ENCODE measurements at places on chromosomes 6 and 20.

DNA sequence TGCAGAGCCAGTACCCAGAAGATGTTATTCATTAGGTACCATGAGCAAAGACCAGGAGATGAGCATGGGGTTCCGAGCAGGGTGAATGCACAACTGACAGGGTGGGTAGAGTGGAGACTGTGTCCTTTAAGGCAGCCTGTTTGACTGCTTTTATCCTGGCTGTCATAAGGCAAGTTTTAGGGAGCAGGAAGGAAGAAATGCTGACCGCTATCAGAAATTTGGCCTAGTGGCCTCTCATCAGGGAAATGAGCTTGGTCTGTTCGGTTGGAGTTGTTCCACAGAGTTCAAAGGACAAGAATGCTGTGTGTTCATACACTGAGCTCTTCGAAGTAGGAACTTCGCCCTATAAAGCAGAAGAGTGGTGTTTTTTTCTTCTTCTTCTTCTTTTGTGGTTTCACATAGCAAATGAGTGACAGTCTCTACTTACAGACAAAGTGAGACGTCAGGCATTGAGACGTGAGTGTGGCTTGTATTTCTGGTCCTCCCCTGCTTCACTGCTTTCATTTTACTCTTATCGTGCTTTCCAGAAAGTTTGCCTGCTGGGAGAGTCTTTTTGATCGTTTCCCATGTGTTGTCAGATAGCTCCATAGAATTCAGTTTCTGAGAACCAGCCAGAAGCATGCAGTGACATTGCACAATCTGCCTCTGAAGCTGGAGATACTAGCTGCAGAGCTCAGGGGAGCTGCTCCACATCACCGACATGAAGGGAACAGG is at the start of gene CASS4:
TSS of gene CASS4 (plus strand) at position 502 of the 714 bp plus-strand sequence. CDS start at position 701, 199 bp downstream.
- DNase-seq: no peak

GRCh38 chr20:2149507-2149906 is 47.9 kb downstream of the STK35 start:
- no peak for DNase-seq

GRCh38 chr6:16196984-16197546 is 41.3 kb upstream of the GMPR start:
- no peak for DNase-seq

DNA sequence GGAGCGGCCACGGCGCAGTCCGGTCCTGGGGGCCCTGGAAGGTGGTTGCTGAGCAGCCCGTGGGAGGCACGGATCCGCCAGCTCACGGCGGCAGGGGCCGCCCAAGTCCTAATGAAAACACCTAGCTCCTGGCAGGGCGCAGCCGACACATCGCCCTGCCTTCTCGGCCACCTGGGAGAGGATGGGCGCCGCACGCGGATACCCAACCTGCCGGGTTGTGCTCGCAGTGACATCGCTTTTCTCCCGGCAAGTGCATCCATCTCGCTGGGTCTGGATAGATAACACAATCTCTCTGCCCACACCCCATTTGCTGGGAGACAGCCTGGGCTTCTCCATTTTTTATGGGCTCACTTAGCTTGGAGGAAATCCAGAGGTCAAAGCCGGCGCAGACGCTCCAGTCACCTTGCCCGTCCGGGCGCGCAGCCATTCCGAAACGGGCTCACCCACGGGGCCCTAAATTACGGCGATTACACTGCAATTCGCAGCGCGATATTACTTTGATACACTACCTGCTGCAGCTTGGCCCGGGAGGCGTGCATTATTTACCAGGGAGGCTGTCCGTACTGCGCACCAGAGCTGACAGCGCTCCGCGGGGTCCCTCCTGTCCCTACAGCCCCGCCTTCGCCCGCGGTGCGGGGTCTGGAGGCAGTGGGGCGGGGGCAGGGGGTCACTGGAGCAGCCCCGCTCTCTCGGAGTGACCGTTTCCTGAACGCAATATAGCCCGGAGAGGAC is 36.2 kb upstream of the CCDC167 start:
- DNase-seq: no peak

GRCh38 chr6:137853569-137854213 is 13.4 kb upstream of the TNFAIP3 start:
- no peak for DNase-seq

GRCh38 chr6:90266905-90267621 is 29.6 kb downstream of the BACH2 start:
- no peak for DNase-seq

DNA sequence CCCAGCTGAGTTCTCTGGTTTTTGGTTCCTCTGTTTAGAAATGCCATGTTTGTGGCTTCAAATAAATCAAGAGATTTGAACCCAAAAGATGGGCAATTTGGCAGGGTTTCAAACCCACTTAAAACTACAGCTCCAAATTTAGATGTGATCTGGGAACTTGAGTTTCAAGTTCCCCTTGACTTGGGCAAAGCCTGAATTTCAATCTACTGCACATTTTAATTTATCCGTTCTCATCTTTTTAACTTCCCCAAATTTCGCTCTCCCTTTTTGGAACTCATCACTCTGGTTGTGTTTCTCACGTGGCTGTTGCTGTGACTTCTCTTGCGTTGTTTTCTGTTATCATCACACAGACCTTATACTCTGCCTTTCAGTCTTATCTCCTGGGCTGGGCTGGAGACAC is 230.9 kb downstream of the CDC5L start:
- no peak for DNase-seq

DNA sequence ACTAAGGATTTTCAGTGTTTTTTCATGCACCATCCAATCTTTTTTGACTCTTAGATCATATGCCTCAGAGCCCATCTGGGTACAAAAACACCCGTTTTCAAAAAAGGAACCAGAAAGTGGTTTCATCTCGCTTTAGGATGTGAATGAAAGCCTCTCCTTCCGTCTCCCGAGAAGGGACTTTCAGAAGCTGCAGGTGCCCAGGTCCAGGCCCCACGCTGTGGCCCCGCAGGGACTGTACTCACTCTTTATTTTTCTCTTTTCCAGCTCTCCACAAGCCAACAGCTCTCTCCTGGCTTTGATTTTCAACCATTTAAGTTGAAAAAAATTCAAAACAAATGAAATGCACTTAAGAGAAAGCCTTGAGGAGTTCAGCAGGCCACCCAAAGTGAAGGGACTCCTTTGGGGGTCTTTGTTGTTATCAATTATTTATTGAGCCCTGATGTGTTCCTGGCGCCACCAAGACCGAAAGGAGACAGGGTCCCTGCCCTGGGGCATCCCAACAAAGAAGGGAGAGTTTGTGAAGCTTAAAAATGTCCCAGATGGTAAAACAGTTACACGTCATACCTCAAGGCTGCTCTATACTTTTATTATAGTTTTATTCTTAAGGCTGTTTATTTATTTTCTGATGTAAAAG is 467.3 kb downstream of the PREX1 start:
- no peak for DNase-seq

GRCh38 chr20:40984496-40984895 is 44.1 kb upstream of the TOP1 start:
- DNase-seq: no peak

GRCh38 chr6:156910938-156911337 is 133.8 kb downstream of the ARID1B start:
- DNase-seq: no peak

DNA sequence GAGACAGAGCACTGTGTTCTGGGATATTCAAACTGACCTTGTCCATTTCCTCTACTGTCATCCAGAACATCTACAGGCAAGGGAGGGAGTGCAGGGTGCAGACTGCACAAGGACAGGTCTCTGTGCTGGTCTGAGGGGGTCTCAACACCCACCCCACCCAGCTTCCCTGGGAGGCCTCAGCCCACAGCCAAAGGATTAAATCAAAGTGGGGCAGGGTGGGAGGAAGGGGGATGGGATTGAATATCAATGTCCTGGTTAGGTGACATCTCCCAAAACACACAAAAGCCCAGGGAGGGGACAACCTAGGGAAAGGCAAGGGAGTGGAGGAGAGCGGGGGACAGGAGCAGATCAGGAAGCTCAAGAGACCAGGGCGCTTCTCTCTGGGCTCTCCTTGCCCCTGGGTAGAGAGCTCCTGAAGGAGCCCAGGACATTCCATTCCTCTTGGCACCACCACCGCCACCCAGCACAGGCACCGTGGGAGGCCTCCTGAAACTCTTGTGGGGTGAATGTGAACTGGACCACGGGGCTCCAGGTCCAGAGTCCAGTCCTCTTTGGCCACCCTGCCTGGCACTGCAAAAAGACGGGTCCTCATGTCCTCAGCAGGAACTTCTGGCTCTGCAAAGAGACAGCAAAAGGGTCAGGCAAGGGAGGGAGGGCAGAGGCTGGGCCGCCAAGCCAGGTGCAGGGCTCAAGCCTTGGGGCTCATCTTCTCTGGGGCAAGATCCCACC is 73.9 kb downstream of the JPH2 start:
- no peak for DNase-seq

DNA sequence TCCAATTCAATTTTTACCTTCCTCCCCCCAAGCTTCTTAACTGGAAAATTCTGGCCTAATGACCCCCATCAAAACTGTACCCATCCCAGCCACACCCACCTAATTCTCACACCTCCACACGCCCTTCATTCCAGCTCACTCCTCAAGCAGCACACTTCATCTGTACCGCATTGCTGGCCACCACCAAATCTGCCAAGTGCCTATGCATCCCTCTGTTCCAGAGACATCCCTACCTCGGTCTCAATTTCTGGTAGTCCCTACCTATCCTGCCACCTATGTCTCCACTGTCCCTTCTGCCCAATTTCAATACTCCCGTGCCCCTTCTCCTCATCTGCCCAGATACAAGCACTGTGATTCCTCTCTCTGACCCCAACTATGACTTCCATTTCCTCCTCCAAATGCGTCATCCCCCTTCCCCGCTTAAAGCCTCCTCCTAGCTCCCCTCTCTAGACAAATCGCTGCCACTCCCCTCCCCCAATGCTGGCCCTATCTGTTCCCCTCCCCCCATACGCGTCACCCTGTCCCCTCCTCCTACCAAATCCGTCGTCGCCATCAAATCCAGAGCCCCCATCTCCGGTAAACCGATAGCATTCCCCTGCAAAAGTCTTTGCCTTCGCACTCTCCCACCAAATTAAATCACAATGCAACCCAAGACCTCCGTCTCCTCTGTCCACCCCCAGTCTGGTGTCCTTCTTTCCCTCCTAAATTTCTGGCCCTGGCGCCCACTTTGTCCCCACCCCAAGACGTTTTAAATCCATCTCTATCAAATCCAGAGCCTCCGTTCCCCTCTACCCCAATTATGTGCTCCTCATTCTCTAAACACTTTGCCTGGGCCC is 1.2 kb downstream of the MTCH1 start:
- DNase-seq: no peak

DNA sequence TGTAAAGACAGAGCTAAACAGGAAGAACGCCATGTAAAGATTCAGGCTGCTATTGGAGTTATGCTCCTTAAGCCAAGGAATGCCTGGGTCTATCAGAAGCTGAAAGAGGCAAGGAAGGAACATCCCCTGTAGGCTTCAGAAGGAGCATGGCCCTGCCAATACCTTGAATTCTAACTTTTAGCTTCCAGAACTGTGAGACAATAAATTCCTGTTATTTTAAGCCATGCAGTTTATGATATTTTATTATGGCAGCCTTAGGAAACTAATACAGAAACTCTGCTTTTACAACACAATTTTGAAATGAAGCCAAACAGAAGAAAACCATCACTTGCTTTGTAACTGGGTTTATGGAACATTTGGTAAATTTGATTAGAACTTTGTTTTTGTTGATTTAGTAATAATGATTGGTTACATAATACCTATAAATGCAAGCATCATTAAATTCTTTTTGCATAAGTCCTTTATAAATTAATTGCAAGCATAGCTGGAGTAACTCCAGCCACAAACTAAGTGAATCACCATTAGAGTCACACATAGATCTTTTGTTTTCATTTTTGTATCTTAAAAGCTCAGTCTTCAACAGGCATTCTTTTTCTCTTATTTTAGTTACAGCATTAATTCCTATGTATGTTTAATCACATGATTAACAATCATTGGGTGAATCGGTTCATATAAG is 33.5 kb upstream of the TSPYL1 start:
- no peak for DNase-seq

DNA sequence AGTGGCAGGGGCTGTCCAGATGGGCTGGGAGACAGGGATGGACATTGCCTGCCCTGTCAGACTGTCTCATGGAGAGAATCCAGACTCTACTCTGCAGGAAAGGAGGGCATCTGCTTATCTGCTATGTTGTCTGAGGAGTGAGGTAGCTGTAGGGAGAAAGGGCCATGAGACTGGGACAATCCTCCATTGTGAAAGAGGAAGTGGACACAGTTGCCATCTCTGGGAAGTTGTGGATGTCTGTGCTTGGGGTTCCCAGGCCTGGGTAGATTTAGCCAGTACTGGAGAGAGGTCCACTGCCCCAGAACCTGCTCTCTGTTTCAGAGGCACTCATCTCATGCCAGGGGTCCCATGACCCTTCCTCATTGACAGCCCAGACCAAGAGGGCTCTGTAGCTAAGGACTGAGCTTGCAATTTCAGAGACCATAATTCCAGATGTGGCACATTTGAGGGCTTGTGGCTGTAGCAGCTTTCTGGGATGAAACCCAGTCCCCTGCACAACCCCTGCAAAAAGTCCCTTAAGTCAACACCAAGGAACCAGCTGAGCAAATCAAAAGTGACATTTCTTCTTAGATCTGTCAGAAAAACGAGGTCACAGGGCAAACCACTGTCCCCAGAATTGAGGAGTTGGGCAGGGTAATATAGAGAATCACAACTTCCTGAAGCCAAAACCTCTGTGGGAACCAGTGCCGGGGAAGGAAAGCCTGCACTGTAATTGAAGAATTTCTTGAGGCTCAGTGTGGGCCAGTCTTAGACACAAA is 4.1 kb upstream of the SIRPG start:
- DNase-seq: no peak

- no peak for DNase-seq
These were observed 9.6 kb upstream of the PCMTD2 start for GRCh38 chr20:64245746-64246595.

GRCh38 chr6:111978532-111979149 is 75.3 kb upstream of the CCN6 start:
- DNase-seq: no peak

DNA sequence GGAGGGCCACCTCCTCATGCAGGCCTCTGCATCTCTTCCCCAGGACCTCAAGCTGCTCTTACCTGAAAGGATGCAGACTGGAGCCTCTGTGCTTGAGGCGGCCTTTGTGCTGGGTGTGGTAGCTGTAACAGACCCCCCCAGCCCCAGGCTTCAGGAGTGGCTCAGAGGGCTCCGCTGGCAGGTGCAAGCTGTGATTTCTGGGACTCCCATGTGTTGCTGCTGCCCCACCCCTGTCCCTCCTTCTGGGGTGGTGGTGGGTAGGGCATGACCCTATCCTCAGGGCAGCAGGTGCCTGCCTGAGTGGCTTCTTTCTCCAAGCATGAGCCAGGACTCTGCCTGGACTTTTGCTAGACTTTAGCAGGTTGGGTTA is 121.2 kb downstream of the SULF2 start:
- no peak for DNase-seq

GRCh38 chr20:31410011-31410410 is 4.0 kb upstream of the DEFB121 start:
- DNase-seq: no peak

DNA sequence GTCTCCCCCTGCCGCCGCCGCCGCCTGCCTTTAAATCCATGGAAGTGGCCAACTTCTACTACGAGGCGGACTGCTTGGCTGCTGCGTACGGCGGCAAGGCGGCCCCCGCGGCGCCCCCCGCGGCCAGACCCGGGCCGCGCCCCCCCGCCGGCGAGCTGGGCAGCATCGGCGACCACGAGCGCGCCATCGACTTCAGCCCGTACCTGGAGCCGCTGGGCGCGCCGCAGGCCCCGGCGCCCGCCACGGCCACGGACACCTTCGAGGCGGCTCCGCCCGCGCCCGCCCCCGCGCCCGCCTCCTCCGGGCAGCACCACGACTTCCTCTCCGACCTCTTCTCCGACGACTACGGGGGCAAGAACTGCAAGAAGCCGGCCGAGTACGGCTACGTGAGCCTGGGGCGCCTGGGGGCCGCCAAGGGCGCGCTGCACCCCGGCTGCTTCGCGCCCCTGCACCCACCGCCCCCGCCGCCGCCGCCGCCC is 474 bp downstream of the CEBPB start:
- DNase-seq: no peak

GRCh38 chr6:53333439-53334408 is 15.0 kb downstream of the ELOVL5 start:
- no peak for DNase-seq
